ENCODE measurements at places on chromosomes 1 and 21. TPM values are rescaled to one million over a fixed set of nuclear protein-coding genes. Genes with fewer than 3 reads are reported as not detected.

Gene UMODL1
- not detected for total RNA-seq

Gene CAPN8
- total RNA-seq = 0.14 TPM

Gene IL24
- total RNA-seq = not detected

Gene RXFP4
- total RNA-seq = not detected

Gene TPTE
- not detected for total RNA-seq

Gene KCNC4
- 4.9 TPM for total RNA-seq

Gene TRIM67
- total RNA-seq = 1.3 TPM

Gene TNFSF4
- 1.8 TPM for total RNA-seq

Gene DENND1B
- 5.4 TPM for total RNA-seq

Gene ZNF683
- not detected for total RNA-seq

Gene AADACL3
- total RNA-seq = not detected

Gene SLC9C2
- total RNA-seq = not detected

Gene DPYD
- total RNA-seq = 6.2 TPM

Gene TRIM63
- not detected for total RNA-seq

Gene TFAP2E
- total RNA-seq = not detected

DNA sequence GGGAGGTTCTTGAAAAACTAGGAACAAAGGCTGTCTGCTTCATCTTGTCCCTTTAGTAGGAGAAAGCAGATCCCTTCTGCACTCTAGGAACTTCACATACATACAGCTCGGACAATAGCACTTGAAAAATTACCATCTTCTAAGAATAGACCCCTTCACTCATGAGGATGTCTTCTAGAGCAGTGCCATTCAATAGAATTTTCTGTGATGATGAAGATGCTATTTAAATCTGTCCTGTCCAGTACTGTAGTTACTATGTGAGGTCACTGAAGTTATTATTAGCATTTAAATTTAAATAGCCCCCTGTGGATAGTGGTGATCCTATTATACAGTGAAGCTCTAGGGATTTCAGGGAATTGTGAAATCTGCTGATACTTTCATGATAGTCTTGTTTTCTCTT, 46.4 kb upstream of the RAB3GAP2 start:
- no peak for DNase-seq

DNA sequence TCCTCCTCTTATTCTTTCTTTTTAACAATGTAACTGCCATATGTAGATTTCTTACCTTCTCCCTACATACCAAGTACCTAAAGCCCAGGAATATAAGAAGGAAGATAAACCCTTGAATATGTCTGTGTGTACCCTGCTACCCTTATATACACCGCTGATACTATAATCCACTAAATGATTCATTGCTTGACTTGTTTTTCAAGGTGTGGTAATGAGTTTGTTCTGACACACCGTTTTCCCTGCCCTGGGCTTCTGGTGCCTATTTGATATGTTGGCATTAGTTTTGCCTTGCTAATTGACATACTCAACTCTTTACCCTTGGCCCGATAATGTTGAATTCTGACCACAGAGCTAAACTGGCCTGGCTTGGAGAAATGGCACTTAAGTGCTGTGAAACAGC, 64.3 kb downstream of the IL23R start:
- DNase-seq = no peak

- no peak for DNase-seq
These were observed 239.4 kb upstream of the ST6GALNAC5 start for GRCh38 chr1:76627901-76628300.

GRCh38 chr1:63032171-63032570, 248.2 kb downstream of the ATG4C start:
- DNase-seq = no peak

DNA sequence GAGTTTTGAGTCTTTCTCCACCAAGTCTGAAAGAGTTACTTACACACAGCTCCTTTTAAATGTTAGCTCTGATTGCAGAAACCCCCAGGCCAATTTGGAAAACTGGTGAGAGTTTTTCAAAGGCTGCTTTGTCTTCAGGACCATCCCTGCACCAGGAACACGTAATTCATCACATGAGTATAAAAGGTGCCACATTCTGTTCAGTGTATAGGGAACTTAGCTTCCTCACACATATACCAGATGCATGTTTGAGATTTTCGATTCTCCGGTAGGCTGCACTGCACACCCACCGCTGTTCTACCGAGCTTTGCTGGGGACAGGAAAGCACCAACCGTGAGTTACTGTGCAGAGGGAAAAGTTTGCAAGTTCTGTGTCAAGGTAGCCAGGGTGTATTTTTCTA, 28.3 kb upstream of the KCNK2 start:
- DNase-seq = no peak

GRCh38 chr21:29413683-29414082, 115.0 kb downstream of the BACH1 start:
- DNase-seq = no peak

- DNase-seq = no peak
These were observed 1.5 kb upstream of the CD244 start for GRCh38 chr1:160864173-160864572.

- no peak for DNase-seq
These were observed 88.7 kb downstream of the ITPKB start for GRCh38 chr1:226650236-226650841.

DNA sequence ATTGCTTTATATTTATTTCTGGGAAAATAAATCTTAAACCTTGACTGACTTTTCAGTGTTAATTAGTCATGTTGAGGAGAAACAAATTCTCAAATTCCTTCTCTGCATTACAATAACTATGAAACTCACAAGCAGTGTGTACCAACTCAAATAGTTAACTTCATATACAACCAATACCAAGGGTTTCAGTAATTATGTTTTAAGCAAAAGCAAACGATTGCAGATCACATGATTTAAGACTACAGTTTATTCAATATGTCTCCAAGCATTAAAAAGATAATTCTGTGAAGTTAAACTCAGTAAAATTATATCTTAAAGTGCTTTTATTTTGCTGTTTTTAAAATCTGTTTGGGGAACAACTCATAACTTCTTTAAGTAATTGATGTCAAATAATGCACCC, 28.6 kb downstream of the PCSK9 start:
- DNase-seq = no peak

GRCh38 chr1:10339815-10340214, 59.0 kb upstream of the PGD start:
- DNase-seq = peak; percentile 46

DNA sequence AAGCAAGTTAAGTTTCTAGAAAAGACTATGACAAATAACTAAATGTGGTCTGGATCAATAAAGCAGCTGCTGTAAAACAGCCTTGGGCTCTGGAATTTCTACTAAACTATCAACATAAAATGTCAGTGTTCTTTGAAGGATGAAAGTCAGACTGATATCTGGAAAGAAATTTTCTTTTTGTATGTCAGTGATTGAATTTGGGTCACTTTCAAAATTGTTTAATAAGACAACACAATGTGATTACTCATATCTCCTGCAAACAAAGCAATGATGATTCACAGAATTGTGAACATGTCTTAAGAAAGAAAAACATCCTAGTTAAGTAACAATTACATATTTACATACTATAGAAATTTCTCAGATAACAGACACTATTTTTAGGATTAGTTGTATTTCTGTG, 826.4 kb downstream of the PLA2G4A start:
- DNase-seq = no peak

- peak; percentile 51 for DNase-seq
These were observed 8.0 kb upstream of the DISP3 start for GRCh38 chr1:11470912-11471311.

DNA sequence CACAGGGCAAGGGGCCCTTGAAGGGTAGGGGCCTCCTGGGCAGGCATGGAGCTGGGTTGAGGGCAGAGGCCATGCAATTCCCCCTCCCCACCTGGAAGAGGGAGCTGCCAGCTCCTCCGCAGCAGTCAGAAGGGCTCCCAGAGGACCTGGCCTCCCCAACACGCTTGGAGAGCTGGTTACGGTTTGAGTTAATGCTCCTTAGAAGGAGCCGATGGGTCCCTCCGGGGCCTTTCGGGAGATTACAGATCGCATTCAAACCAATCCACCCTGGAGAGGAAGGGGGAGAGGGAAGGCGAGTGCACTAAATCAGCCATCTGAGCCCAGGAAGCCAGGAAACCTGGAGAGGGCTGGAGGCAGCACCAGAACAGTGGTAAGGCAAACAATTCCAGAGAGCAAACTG, 106.3 kb upstream of the CSF3R start:
- DNase-seq = no peak

GRCh38 chr1:41574842-41575241, 90.4 kb upstream of the EDN2 start:
- DNase-seq = no peak

DNA sequence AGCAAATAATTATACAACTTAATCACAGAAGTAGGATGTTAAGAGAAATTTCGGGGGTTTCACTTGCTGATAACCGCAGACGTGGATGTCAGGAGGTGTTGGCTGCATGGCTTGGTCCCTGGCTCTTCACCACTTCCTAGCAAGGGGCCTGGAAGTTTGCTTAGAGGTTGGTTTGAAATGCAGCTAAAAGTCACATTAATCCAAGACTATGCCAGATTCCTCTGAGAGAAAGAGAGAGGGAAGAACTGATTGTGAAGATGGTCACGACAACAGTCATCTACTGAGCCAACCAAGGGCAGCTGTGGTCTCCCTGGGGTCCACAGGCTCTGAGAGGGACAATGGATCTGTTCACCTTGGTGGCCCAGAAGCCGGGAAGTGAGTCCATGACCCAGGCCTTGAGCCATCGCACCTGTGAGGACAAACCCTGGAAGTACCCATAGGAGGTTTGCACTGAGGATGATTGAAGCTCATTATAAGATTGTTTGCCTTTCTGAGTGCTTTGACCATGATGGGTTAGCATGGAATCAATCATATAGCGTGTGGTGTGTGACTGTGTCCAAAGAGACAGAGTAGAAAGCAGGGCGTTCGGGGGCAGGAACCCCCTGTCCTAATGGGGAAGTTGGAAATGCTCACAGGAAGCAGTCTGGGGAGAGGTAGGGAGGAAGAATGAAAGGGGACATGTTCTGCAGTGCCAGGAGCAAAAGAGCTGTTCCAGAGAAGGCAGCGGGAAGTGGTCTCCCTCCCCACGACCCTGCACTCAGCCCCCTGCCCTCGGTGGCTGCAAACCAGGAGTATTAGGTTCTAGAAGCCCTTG, 47.1 kb downstream of the UMODL1 start:
- DNase-seq = no peak

GRCh38 chr1:44293761-44294315, 61.2 kb downstream of the ERI3 start:
- no peak for DNase-seq

DNA sequence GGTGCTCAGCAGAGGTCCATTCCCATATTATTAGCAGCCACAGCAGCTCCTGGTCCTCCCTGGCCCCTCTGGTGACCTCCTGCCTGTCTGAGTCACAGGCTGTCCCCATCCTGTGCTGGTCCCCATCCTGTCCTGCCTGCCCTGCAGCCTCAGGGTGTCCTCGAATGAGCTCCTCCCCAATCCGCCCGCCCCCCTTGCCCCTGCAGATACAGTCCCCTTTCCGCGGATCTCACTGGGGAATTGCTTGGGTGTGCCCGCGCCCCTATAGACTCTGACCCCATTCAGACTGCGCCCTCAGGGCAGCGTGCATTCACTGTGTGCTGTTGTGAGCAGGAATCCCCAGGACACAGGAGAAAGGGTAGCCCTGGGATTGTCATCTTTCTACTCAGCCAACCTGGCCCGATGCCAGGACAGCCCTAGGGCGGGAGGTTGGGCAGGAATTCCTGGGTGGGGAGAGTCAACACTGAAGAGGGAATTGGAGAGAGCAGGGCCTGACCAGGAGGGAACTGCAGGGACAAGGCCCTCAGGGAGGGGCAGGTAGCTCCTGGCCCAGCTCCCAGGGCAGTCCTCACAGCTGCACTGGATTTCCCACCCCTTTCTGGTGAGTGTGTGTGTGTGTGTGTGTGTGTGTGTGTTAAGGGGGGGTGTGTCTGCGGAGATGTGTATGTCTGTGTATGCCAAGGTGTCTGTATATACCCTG, 1.1 kb upstream of the GUCA2A start:
- peak; percentile 93 for DNase-seq

DNA sequence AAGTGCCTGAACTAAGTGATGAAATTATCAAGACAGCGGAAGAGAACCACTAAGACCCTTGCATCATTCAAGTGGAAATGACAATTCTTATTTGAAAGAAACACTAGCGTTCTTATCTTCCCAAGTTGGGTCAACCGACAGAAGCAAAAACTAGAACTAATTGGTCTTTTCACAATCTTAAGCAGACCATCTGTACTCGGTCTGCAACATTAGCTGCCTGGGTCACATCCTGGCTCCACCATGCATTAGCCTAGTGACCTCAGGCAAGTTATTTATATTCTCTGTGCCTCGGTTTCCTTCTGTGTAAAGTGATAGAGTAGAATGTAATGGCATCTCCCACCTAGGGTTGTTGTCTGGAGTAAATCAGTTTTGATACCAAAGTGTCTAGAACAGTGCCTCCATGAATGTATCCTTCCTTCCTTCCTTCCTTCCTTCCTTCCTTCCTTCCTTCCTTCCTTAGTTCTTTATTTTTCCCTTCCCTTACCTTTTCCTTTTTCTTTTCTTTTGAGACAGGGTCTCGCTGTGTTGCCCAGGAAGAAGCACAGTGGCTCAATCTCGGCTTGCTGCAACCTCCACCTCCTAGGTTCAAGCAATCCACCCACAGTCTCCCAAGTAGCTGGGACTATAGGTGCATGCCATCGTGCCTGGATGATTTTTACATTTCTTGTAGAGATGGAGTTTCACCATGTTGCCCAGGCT, 6.0 kb downstream of the COLGALT2 start:
- DNase-seq = no peak

GRCh38 chr1:212458817-212459216, 26.1 kb downstream of the NENF start:
- no peak for DNase-seq

DNA sequence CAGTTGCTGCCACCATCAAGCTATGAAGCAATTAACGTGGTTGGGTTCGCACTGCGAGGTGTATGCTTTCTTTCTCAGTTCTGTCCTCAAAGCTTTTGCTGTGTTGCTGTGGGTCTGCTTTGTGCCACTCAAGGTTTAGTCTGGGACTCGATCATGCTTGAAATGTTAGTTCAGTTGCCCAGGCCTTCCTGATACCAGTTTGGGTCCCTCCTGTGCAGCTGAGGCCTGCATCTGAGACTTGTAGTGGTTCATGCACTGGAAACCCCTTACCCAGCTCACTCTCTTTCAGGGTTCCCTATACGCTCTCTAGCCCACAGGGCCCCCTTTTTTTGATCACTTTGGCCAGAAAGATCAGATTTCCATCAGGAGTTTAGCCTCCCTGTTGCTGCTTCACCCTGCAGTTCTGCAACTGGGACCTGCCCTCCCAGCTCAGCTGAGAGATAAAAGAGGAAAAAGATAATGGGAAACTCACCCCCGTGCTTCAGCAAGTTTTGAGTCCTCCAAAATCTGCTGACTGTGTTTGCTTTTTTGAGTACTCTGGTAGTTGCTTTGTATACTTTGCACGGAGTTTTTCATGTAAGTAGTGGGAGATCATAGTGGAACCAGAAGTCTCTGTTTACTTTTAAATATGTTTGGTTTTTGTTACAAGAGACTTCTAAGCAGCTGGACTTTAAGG, 317.0 kb downstream of the HHAT start:
- DNase-seq = no peak

GRCh38 chr1:203046984-203047630, 20.8 kb downstream of the PPFIA4 start:
- DNase-seq = peak; percentile 49

- DNase-seq = no peak
These were observed 93.1 kb downstream of the VAV3 start for GRCh38 chr1:107871687-107872395.

DNA sequence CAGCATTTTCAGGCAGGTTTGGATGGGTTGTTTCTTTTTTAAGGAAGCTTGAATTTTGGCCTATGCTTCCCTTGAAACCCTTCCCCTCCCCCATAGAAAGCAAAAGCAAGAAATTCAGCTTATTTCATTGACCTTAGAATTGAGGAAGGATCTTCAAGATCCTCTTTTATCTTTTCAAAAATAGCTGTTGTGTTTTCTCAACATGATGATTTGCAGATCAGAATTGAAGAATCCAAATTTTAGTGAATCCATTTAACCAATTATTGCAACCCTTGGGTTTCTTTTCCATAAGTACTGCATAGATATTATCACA, 73.7 kb downstream of the LRRC8C start:
- no peak for DNase-seq

Measured in Caki2 (cell line).